ENCODE measurements at places on chromosomes 13 and 19.

GRCh38 chr13:20754009-20754408 is 19.8 kb downstream of the EEF1AKMT1 start:
- no peak for DNase-seq

GRCh38 chr19:38183251-38183897 is 40.6 kb downstream of the DPF1 start:
- DNase-seq: peak; percentile 97

GRCh38 chr19:3359015-3359918 is 7.1 kb upstream of the NFIC start:
- peak; percentile 91 for DNase-seq

GRCh38 chr19:30393046-30393445 is 20.9 kb downstream of the ZNF536 start:
- no peak for DNase-seq

DNA sequence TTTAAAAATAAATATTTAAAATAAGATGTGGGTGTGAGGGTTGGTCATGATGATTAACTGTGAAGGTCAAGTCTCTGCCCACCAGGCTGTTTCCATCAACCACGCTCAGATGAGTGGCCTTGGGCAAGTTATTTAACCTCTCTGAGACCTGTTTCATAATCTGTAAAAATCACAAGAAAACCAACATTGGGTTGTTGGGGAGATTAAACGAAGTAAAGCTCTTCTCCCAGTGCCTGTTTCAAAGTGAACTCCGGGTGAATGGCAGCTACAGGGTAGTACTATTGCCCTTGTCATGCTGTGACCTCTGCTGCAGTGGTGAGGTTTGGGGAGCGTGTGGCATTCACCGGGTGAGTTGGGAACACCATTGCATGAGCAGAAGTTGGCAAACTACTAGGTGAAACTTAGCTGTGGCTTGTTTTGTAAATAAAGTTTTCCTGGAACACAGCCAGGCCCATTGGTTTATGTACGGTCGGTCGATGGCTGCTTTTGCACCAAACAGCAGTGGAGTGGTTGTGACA is 153.2 kb downstream of the USP12 start:
- no peak for DNase-seq

DNA sequence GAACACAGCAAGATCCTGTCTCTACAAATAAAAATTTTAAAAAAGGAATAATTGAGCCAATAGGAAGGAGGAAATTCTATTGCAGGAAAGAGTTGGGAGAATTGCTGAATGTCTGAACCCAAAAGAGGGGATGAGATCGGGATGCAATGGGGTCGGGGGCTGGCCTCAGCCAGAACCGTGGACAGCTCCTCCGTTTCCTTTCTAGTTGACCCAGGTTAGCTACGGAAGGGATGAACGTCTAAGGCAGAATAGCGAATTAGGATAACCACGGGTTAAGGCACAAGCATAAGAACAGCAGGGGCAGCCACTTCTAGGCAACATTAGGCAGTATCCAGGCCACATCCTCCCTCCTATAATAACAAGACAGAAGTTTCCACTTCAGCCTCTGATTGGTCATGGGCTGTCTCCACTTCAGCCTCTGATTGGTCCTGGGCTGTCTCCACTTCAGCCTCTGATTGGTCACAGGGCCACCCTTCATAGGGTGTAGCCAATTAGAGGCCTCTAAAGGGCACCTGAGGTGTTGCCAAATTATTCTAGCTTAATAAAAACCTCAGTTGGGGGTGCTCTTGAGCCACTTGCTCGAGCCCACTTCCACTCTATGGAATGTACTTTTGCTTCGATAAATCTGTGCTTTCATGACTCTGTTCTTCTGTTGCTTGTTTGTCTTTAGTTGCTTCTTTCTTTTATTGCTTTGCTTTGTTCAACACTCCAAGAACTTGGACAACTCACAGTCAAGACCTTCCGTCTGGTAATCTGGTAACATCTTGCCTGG is 24.9 kb upstream of the TPM4 start:
- peak; percentile 32 for DNase-seq

- DNase-seq: no peak
These were observed 402.6 kb downstream of the KLF12 start for GRCh38 chr13:73731564-73731963.

GRCh38 chr13:93559718-93560117 is 333.1 kb downstream of the GPC6 start:
- no peak for DNase-seq

DNA sequence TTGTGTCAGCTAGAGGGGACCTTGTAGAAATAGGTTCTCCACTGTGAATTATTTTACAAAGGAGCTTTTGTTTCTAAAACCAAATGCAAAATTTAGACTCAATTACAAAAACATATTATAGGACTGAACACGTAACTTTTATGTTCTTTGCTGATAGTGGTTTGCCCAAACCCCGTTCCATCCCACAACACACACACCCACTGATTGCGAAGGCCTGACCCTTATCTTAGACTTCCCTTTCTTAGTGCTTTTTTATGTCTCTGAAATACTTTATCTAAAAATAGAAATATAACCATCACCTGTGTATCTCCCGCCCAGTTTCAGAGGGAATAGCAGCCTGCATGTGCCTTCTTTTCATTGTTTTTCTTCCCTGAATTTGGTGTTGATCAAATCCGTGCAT is 13.0 kb downstream of the CCNA1 start:
- no peak for DNase-seq

DNA sequence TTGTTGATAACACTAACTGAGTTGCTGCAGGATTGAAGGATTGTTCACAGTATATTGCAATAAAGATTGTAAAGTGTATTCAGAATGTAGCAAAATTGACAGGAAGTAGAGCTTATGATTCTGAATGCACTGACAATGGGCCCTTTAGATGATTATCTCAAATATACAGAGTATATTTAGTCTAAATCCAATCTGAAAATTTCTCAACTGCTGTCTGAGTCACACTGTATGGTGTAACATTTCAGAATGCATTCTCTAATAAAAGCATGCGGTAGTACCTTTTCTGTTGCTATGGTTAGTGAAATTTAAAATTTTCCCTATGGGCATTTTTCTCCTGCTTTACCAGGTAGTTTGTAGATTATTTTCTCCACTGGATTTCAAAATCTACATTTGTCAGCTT is 365.2 kb downstream of the PCDH17 start:
- DNase-seq: no peak
